ENCODE measurements at places on chromosomes 2 and 18. TPM values are rescaled to one million over a fixed set of nuclear protein-coding genes. Genes with fewer than 3 reads are reported as not detected.

The ORC4 gene
- total RNA-seq = 118 TPM

DNA sequence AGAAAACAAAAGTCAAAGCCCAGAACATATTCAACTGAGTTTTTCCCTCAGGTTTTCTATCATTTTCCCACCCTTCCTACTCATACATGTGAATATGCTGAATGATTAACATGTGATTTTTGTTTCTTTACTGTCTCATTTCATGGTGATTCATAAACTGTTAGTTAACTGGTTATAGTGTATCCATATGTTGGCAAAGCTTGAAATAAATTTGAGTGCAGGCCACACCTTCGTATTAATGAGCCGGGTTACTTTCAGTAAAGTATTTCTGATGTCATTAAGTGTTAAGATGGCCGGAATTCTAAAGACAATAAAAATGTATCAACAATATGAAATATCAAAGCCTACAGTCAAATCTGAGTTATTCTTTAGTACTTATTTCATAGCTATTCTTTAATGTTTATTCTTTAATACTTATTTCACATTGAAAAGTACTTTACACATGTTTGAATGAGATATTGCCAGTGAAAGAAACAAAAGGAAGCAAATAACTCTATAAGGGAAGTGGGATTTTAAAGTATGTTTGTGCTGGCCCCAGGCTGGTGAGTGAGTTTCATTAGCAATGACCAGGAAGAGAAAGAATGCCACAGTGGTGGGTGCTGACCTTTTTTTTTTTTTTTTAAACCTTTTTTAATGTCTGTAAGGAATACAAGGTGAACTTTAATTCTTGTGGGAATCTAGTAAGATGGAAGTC is 178.6 kb downstream of the NEDD4L start:
- peak; percentile 79 for DNase-seq

GRCh38 chr2:220353897-220354296 is 726.5 kb downstream of the SLC4A3 start:
- DNase-seq = peak; percentile 14

- DNase-seq = no peak
Measured at GRCh38 chr2:26917135-26917836, 53.2 kb upstream of the MAPRE3 start.

- DNase-seq = no peak
Measured at GRCh38 chr2:70888366-70888922, 47.3 kb upstream of the ATP6V1B1 start.

The TUBA3E gene
- not detected for total RNA-seq

DNA sequence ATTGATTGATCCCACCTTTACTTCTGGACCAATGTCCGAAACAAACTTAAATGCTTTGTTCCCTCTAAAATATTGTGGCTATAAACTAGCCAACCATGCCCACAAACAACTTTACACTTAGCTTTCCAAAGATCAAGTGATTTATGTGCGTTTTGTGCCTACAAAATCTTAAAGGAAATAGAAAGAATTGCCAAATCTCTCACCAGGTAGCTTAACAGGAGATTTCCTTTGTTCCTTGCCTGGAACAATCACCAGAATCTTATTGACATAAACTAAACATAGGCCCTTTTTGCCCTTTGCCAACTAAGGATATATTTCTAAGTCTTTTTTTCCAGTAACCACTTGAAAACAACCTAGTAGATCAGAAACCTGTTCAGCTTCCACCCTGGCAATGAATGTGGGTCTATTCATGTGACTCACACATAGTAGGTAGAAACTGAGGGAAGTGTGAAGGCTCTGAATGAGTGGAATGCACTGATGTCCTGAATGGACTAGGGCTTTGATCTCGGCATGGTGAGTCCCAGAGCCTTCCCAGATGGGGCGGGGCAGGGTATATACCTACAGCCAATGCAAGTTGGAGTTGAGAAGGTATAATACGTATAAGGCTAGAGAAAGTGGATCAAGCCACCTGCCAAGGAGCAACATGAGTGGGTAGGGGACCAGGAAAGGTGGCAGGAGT is 94.6 kb upstream of the PPP1CB start:
- DNase-seq = peak; percentile 82

The SLC25A52 gene
- 0.80 TPM for total RNA-seq

DNA sequence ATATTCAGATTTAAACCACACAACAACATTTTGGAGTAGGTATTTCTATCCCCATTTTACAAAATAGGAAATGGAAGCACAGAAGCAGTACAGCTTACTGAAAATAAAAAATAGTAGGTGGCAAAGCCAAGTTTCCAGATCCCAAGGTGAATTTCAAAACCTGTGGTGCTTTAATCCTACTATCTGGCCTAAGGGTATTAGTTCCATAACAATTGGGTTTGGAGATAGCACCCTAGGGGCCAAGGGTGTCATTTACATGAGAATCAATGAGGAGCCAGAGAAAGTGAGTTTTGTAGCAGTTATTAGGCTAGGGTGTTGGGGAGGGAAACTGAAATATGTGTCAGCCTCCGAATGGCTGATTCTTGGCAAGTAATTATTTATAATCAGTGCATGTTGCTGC is 24.9 kb downstream of the OSBPL6 start:
- DNase-seq = no peak

GRCh38 chr18:24894880-24895279 is 434.4 kb downstream of the HRH4 start:
- no peak for DNase-seq

GRCh38 chr2:55973673-55974072 is 50.1 kb upstream of the EFEMP1 start:
- DNase-seq = no peak

The RIOK3 gene
- total RNA-seq = 59.2 TPM

DNA sequence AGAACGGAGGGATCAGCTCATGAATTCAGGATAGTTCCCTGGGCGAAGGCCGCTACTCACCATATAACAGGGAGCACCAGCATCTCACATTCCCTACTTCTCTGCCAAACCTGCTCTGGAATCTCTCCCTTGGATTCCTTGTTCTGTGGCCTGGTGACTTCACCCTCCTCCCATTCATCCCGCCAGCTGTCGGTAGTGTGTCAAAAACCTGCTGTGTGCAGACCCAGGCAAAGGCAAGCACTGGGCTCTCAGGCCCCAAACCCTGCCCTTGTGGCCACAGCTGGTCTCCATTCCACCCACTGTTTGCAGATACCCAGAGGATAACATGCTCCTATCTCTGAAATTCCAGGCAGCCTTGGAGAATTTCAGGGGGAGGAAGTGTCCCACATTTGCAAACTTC is 151.6 kb downstream of the CAPN13 start:
- DNase-seq = no peak

The TEKT4 gene
- total RNA-seq = 0.10 TPM

The TRABD2A gene
- total RNA-seq = 1.1 TPM

DNA sequence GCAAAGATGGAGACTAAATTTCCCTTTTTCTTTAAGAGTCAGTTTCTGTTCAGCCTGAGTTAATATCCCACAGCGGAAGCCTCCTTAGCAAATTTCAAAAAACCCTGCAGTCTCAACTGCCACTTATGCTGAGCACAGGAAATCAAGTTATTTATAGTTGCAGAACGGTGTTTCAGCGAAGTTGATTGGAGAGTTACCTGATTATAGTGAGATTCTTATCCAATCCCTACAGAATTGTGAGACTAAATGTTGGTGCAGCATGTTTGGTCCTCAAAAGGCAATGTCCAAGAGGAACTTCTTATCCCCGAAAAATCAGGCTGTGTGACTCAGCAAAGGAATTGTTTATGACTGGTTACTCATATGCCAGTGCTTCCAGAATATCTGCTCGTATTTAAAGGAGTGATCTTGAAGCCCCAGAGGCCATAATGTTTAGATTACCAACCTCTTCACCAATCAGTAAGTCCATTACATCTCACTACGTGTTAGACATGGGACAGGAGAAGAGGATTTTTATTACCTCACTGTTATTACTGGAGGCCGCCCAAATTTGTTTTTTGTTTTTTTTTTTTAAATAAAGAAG is 67.9 kb downstream of the LRRFIP1 start:
- DNase-seq = peak; percentile 92
